Sigmoid colon (tissue), 7 donors: ENCODE measurements at places on chromosomes 11 and 22. TPM values are rescaled to one million over a fixed set of nuclear protein-coding genes. Genes with fewer than 3 reads are reported as not detected.
A peak's percentile ranks its signal among the peaks of the same experiment; 100 is the strongest.

GRCh38 chr11:65315204-65315865, 669 bp downstream of the CDC42EP2 start:
- peak; percentile 92 for DNase-seq

- DNase-seq: no peak
These were observed 411 bp downstream of the SIGIRR start for GRCh38 chr11:414318-414857.

DNA sequence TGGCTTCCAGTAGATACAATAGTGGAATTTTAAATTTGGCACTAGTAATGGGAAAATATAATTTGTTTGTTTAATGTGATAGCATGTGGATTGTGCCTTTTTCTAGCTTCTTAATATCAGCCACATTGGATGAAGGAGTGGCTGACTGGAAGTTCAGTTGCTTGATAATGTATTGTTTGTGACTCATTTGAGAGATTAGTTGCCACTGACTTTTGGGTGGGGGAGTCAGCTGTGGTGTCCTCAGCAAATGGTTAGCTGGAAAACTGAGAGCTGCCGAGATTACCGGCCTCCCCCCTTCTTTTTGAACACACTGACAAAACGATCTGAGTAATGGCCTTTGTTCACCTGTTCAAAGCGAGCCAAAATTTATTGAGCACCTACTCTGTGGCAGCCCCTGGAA, 5.5 kb downstream of the JAM3 start:
- no peak for DNase-seq

SLC5A1 gene
- 28.8 TPM for polyA plus RNA-seq

MMP8 gene
- polyA plus RNA-seq: 0.23 TPM

EFCAB6 gene
- 0.60 TPM for polyA plus RNA-seq

PRRG4 gene
- polyA plus RNA-seq: 6.2 TPM
